ENCODE measurements at places on chromosomes 12 and 14.

DNA sequence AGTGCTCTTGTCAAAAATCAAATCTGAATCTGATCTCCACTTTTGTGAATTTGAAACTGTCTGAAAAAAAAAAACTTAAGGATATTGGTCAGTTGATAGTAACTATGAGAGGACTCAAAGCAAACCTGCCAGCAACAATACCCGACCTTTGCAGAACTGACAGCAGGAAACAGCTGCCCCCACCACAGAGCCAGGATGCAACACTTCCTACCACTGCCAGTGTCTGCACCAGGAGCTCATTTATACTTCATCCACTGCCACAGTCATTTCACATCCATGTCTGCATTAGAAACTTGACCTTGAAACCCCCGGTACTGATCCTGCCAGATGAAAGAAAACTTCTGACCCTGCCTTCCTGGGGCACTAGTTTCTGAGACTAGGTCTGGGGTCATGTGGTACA, 27.4 kb upstream of the RXYLT1 start:
- DNase-seq = no peak

DNA sequence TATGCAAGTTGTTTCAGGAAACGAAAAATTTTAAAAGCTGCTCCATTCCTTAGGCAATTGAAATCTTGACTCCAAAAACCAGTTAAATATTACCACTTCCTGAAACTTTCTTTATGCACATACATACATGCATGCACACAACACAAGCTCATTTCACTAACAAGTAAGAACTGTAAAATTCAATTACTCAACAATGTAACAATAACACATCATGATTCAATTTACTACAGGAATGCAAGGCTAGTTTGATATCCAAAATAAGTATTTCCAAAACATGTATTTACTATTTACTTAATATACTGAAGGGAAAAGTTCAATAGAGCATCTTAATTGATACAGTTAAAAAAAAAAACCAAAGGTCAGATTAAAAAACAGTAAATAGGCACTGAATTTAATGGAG, 19.6 kb downstream of the NAP1L1 start:
- DNase-seq = no peak

DNA sequence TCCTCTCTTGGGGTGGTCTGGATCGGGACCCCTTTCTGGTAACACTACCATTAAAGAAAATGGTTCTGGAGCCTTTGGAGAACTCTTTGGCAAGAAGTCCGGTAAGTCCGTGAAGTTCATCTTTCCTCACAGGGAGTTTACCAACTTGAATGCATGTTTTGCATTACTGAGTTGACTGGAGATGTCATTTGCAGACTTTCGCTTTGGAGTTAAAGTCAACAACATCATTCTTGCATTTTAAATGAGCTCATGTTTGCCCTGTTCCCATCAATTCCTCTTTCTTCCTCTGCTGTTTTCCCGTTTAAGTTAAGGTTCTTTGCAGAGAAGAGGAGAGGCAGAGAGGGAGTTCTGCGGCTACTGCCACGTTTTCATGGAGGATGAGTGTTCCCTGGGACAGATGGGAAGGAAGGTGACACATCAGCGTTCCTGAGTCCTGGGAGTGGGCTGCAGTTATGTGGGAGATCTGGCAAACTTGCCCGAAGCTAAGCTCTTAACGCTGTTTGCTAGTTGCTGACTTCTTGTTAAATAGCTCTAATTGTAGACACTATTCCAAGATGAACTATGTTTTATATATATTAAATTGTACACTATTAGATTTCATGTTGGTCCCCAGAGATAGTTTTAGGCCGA, 18.8 kb upstream of the PRICKLE1 start:
- DNase-seq = no peak

DNA sequence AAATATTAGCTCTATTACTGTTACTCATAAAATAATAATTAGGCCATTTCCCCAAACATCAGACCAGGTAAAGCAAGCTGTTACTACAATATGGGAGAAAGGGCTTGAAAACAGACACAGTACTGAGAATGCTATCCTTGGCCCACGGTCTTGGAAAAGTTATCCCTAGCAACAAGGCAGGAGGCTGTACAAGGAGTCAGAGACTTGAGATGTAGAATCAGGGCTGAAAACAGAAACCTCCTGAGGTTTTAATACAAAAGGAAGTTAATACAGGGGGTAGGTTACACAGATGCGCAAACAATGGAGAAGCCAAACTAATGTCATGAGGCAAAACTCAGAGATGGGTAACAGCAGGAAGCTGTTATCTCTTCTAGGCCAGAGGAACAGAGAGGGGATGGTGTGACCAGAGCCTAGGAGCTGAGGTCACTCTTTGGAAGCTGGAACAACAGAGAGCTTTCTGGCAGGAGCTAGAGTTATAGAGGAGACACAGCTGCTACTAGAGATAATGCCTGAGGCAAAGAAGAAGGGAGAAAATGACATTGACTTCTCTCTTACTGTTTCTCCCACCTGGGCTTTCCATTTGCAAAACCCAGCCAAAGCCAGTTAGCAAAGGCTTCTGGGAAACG, 248.8 kb downstream of the SUDS3 start:
- no peak for DNase-seq

GRCh38 chr12:21301-22189, 45.0 kb upstream of the IQSEC3 start:
- DNase-seq = no peak

DNA sequence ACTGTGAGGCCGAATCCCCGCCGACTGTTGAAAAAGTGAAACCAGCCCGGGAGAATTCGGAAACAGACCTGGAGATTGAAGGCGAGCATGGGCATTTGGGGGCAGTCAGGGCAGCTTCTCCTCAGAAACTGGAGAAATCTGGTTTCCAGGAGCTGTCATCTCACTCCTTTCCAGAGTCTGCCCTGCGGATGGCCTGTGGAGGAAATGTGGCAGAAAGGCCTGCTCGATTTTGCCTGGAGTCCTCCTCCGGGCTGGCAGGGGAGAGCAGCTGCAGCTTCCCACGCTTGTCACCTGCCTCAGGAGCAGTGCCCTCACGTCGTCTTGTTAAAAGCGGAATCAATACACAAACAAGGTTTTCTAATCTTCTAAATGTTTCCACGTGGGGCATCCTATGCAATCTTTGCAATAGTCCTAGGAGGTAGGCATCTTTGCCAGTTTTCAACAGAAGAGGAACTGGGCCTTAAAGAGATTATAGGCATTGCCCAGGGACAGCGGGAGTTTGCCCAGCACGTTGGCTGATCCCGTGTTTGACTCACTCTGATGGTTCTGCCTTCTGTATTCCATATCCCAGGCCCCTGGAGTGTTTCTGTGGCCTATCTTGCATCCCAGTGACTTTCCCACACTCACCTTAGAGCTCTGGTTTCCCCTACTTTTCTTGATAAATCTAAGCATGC, 2.3 kb downstream of the LRRC74A start:
- DNase-seq = no peak

GRCh38 chr14:65062096-65063075, 39.9 kb downstream of the MAX start:
- DNase-seq = no peak
